Stimulated activated CD4-positive, alpha-beta T cell treated with anti-CD3 and anti-CD28 coated beads, Interleukin-1b, Interleukin-23, amount 100 ng/mL, for 1 hour (primary cell): ENCODE measurements at places on chromosomes 3 and 15.

GRCh38 chr15:51022206-51022605 lies 72.5 kb downstream of the TNFAIP8L3 start:
- DNase-seq: no peak

- DNase-seq: no peak
Measured at GRCh38 chr3:50628601-50629000, 11.7 kb downstream of the MAPKAPK3 start.

DNA sequence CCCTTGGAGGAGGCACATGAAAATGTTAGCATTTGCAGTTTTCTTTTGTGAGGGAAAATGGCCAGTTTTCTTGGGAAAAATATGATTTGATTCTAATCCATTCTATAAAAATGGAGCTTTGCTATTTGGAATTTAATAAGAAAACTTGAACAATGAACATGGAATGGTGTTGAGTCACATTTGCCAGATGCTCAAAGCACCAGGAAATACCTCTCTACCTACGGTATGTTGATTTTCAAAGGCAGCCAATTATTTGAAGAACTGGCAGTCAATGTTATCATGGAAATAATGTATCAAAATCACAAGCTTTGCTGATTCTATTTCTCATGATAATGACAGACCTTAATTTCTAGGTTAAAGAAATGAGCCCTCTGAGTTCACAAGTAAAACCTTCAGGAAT lies 14.9 kb downstream of the NME9 start:
- no peak for DNase-seq

- DNase-seq: no peak
Measured at GRCh38 chr3:51604212-51604611, 65.7 kb downstream of the RAD54L2 start.

GRCh38 chr3:135967867-135968266 lies 2.3 kb downstream of the PPP2R3A start:
- DNase-seq: no peak

GRCh38 chr3:17945799-17946399 lies 203.5 kb upstream of the TBC1D5 start:
- DNase-seq: no peak

- DNase-seq: no peak
Measured at GRCh38 chr3:45537616-45537969, 57.0 kb upstream of the LIMD1 start.

- DNase-seq: no peak
Measured at GRCh38 chr3:129068291-129068886, 7.8 kb downstream of the GP9 start.

DNA sequence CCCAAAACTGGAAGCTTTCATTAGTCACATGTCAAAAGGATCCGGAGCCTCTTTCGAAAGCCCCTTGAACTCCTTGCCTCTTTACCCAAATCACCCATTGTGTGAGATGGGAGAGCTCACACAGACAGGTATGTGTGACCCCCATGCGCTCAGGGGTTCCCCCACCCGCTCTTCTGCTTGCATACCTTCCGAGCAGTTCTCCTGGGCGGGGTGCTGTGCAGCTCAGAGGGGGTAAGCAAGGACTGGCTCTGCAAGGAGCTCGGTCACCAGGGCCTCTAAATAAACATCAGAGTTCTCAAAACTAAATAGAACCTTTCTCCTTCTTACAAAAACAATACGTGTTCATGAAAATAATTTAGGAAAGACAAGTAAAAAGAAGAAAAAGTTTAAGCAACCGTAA lies 55.7 kb downstream of the PXYLP1 start:
- no peak for DNase-seq

DNA sequence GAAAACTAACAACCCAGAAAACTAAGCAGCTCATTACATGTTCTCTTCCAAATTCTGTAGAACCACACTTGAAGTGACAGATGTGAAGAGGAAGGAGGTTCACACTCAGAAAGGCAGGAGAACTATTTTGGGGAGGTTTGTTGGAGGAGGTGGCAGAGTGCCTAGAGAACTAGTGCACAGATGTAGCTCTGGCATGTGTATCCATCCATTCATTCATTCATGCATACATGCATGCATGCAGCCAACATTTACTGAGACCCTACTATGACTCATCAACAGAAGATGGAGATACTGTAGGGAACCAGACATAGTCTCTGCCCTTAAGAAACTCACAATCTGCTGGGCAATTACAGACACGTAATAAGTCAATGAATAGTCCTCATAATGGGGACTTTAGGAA lies 116.7 kb downstream of the ERC2 start:
- no peak for DNase-seq

GRCh38 chr3:39384665-39385000 lies 1.5 kb downstream of the SLC25A38 start:
- DNase-seq: no peak

GRCh38 chr15:62164014-62164395 lies 1.1 kb downstream of the C2CD4B start:
- DNase-seq: no peak

DNA sequence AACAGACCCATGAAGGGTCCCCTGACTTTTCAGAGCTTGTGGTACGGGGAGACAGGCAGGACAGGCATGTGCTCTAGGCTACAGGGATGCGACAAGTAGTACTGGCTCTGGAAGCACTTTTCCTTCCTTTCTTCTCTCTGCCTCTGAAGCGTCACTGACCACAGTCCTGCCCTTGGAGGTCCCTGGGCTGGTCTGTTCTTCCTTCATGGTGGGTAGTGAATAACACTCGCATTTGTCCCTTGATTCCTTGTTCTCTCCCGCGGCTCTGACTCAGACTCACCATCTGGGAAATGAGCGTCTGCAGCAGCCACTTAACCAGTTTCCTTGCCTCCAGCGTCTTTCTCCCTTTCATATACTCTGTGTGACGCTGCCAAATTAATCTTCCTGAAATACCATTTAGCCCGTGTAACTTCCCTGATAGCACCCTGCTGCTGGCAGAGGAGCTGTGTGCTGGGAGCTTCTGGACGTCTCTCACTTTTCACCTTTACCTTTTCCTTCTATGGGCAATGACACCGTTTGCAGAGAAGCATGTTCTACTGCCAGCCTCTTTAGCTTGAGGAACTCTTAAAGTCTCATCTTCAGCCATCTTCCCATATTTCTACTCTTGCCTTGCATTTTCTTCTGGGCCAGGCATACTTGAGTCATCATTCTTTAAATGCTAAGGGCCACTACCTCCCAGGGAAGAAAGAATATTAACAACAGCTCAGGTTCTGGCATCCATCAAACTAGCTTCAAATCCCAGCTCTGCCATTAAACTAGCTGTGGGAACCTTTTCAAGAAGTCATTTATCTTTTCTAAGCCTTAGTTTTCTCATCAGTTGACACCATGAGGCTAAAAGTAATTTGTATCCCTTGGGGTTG lies 33.6 kb downstream of the TMEM45A start:
- DNase-seq: no peak

DNA sequence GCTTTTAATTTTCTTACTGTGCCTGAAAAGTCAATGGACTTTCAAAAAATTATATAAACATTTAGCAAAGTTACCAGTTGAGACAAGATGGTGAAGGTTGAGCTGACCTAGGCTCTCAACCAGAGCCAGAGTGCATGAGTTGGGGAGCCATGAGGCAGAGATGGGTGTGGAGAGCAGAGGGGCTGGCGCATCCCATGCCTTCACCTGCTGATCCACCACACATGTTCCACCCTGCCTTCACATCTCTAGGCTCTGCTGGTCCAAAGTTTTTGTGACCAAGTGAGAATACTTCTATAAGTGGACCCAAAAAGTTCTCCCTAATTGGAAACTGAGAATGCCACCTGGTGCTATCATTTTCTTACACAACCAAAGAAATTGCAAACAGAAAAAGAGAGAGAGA lies 47.3 kb downstream of the CCR3 start:
- DNase-seq: no peak

GRCh38 chr3:123464211-123464610 lies 15.3 kb upstream of the ADCY5 start:
- no peak for DNase-seq

DNA sequence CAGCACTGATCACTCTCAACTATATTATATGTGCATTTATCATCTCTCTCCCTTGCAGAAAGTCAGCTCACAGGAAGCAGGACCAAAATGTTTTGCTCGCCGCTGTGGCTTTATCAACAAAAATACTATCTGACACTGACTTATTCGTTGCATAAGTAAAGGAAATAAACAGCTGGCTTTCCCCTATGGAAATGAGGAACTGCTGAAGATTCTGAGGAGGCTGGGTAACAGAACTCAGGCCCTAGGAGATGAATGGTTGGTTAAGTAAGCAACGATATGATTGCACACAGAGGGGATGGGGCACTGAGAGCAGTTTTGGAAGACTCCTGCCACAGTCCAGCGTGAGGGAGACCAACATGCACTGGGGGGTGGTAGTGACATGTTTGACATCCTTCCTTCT lies 181.1 kb downstream of the STT3B start:
- no peak for DNase-seq

GRCh38 chr3:140152851-140153639 lies 218.1 kb downstream of the CLSTN2 start:
- no peak for DNase-seq

GRCh38 chr3:66036586-66037148 lies 2.1 kb downstream of the MAGI1 start:
- DNase-seq: no peak

- DNase-seq: no peak
Measured at GRCh38 chr3:14179114-14179465, 473 bp downstream of the LSM3 start.

DNA sequence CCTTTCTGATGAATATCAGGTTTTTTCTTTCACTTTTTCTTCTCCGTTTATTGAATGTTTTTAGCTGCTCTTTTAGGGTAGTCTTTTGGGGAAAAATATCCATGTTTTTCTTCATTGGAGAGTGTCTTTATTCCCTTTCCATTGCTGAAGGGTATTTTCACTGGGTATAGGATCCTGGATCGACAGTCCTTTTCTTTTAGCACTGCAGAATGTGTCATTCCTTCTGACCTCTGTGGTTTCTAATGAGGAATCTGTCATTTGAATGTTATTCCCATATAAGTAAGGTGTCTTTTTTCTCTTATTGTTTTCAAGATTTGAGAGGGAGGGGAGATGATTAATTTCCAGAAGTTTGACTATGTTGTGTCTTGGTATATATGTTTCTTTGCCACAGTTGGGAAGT lies 96.8 kb downstream of the BBX start:
- no peak for DNase-seq

DNA sequence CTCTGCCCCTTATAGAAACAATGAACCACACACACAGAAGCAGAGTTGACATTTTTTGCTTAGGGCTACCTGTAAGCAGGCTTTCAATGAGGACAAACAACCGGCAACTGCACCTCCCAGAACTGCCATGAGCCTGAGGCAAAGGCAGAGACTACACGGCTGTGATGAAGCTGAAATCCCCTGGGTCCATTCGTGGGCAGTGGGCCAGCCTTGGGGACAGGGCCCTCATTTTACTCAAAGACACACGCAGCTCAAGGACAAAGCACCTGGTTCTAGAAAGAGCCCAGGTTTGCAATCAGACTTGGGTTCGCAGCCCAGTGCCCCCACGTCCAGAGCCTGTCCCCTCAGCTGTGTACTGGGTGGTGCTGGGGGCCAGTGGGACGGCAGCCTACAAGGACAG lies 17.9 kb downstream of the FAM174B start:
- no peak for DNase-seq

GRCh38 chr15:31974154-31974794 lies 56.0 kb upstream of the CHRNA7 start:
- no peak for DNase-seq

DNA sequence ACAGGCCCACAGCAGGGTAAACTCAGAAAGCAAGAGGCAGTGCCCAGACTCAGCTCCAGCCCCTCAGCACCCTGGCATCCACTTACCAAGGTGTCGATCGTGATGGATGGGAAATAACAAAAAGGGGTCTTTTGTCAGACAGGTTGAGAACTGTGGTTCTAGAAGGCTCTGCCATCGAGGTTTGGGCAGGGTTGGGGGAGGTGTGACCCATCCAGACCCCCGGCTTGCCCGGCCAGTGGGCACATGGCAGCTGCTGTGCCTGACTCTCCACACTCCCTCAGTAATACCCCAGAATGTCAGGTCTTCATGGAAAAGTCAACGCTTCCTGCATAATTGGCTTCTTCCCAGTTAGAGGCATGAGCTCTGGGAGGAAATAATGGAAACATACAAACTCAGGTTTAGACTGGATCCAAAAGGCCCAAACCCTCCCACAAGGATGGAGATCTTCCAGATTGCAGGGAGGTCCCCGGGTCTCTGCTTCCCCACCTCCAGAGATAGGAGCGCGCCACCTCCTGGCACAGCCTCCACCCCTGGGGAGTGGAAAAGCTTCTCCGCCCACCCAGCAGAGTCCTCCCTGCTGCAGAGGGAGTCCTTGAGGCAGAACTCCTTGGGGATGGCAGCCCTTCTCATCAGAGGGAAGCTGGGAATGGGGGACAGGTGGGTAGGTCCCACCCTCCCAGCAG lies 149.8 kb upstream of the IQSEC1 start:
- no peak for DNase-seq

GRCh38 chr15:89067751-89068150 lies 20.5 kb upstream of the ABHD2 start:
- no peak for DNase-seq

GRCh38 chr15:32682977-32683630 lies 34.7 kb upstream of the GREM1 start:
- no peak for DNase-seq

GRCh38 chr15:92365084-92365483 lies 28.6 kb upstream of the ST8SIA2 start:
- no peak for DNase-seq

- no peak for DNase-seq
Measured at GRCh38 chr15:47787875-47788274, 70.6 kb downstream of the SEMA6D start.

- no peak for DNase-seq
Measured at GRCh38 chr3:190983875-190984274, 121.4 kb upstream of the GMNC start.

- no peak for DNase-seq
Measured at GRCh38 chr3:172288651-172289050, 159.6 kb downstream of the GHSR start.

DNA sequence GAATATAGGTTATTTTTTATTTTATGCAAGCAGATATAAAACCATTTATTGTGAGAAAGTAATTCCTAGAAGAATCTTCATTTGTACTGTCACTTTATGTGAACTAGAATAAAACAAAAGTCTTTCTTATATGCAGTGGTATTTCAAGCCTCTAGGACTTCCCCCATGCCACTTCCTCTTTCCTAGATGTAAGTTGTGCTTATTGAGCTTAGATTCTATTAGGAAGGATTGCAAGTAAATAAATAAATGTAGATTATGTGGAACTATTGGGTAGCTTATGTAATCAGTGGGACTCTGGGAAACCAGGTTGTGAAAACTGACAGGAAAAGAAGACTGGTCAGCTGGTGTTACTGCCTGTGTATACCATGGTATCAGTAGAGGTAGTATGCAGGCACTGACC lies 169.7 kb downstream of the RSRC1 start:
- DNase-seq: no peak

GRCh38 chr3:101179637-101180036 lies 140.7 kb downstream of the IMPG2 start:
- no peak for DNase-seq
